ENCODE measurements at places on chromosomes 1 and 21. TPM values are rescaled to one million over a fixed set of nuclear protein-coding genes. Genes with fewer than 3 reads are reported as not detected.

The AURKAIP1 gene
- polyA plus RNA-seq = 71.7 TPM

The TRABD2B gene
- polyA plus RNA-seq = 5.5 TPM

The INSRR gene
- polyA plus RNA-seq = 0.93 TPM

The RTCA gene
- 31.9 TPM for polyA plus RNA-seq

The C1orf185 gene
- not detected for polyA plus RNA-seq

The DMBX1 gene
- polyA plus RNA-seq = not detected

The CENPS gene
- polyA plus RNA-seq = 7.9 TPM

The CRYAA gene
- polyA plus RNA-seq = 0.34 TPM

The ANKRD65 gene
- 24.7 TPM for polyA plus RNA-seq

The KPRP gene
- not detected for polyA plus RNA-seq
